ENCODE measurements at places on chromosomes 1 and 21.

- DNase-seq: no peak
Measured at GRCh38 chr1:93384656-93385055, 38.9 kb downstream of the DR1 start.

- no peak for DNase-seq
Measured at GRCh38 chr21:39281207-39281606, 32.2 kb downstream of the BRWD1 start.

GRCh38 chr1:27166929-27167328 is 12.0 kb upstream of the SLC9A1 start:
- DNase-seq: no peak

DNA sequence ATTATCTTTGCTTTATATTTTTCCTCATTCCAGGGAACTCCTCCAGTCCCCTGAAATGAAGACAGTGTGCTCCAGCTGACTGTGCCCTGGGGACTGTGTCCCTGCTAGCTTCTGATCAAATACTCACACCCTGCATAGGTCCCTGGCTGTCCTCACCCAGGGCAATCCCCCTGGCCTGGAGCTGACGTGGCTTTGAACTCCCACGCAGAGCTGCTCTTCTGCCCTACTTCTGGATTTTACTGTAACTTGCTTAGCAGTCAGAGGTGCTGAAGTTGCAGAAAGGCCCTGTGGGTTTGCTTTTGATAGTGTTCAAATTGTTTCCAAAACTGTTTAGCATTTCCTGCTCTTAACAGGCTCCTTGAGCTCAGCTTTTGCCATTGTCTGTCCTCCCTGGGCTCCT is 186.5 kb downstream of the FASLG start:
- peak; percentile 44 for DNase-seq

GRCh38 chr1:243663651-243664050 is 186.4 kb downstream of the AKT3 start:
- DNase-seq: no peak

DNA sequence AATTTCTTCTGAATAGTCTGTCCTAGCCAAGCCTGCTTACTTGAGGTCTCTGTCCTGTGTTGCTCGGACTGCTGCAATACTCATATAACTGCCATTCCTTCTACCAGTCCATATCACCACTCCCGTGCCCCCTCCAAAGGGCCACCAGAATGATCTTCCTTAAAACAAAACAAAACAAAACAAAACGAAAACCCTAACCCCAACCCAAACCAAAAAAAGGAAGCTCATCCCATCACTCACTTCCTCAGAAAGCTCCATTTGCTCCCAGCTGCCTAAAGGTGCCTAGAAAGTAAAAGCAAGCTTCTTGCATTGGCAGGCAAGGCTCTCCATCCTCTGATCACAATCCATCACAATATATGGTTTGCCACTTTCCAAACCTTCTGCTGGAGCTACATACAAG is 20.3 kb downstream of the USP24 start:
- no peak for DNase-seq

GRCh38 chr1:36385410-36386264 is at the start of gene STK40:
STK40 (minus strand) TSS chr1:36385924; CDS start chr1:36361332, 24,592 bp downstream.
- DNase-seq: peak; percentile 99

DNA sequence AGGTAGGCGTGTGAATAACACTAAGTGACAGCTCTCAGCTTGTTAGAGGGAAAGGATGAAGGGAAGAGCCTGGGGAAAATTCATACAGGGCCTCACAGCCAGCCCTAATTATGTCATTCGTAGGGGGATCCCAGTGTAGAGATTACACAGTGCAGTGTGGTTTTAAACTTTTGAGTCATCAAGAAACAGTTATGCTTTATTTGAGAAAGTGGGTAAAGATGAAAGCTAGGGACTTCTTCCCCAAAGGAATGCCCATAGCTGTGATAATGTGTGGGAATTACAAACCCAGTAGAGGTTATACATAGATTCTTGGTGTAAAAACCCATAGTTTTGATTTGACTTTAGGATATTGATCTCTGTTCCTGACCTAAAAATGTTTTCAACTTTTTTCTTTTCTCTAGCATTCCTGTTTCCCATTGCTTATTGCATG is 1.9 kb downstream of the TTF2 start:
- DNase-seq: no peak

GRCh38 chr1:217425422-217425821 is 205.5 kb downstream of the GPATCH2 start:
- no peak for DNase-seq

DNA sequence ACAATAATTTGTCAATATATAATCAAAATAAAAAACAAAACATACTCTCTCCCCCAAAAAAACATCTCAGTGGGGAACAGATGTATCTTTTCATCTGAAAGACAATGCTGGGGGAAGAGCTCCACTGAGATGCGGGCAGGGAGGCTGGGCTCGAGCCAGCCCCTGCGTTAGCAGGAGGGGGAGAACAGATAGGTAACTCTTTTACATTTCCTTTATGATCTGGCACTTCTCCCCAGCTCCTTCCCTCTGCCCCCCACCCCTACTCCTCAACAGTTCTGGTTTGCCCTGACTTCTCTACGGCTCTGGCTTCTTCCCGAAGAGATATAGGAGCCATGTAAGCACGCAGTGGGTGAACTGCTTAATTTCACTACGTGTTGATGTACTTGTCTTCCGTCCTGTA is 12.4 kb downstream of the LEPR start:
- DNase-seq: no peak

- no peak for DNase-seq
Measured at GRCh38 chr1:150809651-150810050, 1.6 kb upstream of the CTSK start.
